Ascending aorta (tissue), 2 donors: ENCODE measurements at places on chromosomes 5 and 9.

- no peak for DNase-seq
These were observed 71.2 kb downstream of the SYK start for GRCh38 chr9:90872835-90873294.

DNA sequence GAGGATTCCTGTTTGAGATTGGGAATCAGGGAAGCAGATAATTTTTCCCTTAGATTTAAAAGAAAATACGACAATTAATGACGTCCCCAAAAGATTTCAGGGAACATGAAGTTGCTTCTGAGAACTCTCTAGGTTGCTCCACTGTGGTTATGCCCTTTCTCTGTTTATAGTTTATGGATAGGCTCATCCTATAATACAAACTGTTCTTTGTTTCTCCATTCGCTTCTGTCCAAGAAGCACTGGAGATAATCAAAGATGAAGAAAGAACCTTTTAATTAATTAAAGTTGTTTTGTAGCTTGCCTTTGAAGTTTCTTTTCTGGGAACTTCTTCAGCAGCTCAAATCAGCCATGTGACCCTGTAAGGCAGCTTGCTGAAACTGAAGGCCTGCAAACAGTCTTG, 87.5 kb downstream of the CHSY3 start:
- DNase-seq: no peak

DNA sequence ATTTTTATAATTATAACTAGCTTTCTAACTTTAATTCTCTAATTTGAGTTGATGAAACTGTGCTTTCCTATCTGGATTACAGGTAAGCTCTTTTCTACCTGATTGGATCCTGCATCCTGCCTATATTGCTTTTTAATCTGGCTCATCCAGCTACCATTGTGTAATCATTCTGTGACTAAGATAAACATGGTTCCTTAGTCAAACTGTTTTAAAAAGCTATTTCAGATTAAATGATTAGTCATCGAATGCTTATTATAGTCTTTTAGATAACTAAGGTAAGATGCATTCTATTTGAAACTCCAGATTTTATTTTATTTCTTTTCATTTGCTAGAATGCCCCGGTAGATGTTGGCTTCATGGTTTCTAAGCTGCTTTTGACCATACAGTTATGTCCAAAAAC, 50.7 kb downstream of the ICE1 start:
- no peak for DNase-seq

DNA sequence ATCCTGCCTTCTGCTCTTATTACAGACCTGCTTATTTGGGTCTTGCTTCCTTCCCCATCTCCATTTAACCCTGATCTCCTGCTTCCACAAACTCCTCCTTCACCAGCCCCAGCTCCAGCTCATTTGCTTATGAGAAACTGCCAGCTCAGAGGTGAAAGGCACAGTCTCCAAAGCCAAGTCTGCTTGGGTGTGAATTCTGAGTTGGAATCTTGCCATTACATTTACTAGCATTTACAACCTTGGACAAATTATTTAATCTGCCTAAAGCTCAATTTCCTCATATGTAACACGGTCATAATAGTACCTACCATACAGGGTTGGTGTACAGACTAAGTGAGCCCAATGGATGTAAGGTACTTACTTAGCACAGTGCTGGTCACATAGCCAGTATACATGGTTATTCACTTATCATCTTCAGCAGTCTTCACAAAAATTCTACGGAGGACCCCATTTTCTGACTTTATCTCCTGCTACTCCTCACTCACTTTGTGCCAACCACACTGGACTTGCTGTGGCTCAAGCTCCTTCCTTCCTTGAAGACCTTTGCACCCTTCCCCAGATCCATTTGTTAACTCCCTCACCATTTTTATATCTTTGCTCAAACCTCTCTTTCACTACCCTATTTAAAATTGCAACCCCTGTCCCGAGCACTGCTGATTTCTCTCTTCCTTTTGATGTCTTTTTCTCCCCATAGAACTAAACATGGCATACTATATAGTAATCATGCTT, 86.2 kb downstream of the DOCK2 start:
- DNase-seq: no peak
